Spleen (tissue), 13 donors: ENCODE measurements at places on chromosomes 11 and 22. TPM values are rescaled to one million over a fixed set of nuclear protein-coding genes. Genes with fewer than 3 reads are reported as not detected.

DNA sequence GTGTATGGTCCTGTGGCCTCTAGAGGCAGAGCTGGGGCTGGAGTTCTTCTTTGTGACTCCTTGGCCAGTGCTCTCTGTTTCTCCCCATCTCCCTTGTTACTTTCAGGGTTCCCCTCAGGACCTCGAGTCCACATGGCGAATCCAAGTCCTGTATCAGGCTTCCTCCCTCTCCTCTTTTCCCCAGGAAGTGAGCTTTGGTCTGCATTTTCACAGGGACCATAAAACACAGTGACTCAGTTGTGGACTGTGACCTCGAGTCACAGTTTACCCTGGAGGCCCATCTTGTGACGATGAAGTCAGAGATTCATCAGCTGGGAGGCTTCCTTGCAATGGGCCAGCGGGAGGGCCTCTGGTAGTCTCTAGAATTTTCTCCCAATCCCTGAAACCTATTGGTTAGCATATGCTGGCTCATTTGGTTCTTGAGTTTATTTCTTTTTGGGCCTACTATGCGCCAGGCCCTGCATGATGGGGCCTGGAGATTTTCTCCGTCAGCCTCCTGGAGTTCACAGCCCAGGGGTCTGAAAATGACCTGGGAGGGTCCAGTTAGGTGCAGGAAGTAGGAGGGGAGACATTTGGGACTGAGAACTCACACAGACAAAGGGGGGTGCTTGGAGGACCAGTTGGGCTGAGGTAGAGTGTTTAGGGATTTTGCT lies 100.8 kb downstream of the KIAA1671 start:
- no peak overlapping the region for H3K27ac ChIP-seq
- H3K27me3 ChIP-seq, result no peaks in the 10 kb centered on the region
- H3K4me1 ChIP-seq, result peaks cover 48% of the 10 kb centered on the region
- H3K36me3 ChIP-seq, result no peaks in the 10 kb centered on the region

DNA sequence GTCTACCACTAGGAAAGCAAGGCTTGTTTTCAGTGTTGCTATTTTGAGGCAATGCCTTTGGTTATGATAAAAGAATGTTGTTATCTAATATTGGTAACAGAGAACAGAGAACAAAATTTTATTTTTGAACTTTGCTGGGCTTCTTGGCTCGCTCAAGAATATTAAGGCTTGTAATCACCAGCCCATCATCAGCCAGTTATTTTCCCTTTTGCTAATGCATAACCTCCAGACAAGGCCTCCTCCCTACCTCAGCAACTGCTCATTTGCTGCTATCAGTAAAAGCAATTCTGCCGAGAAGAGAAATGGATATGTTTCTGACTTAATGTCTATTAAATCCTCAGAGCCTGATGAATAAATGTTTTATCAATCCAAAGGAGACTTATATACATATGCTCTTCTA lies 8.9 kb downstream of the MTMR2 start:
- H3K4me3 ChIP-seq, result no peak overlapping the region
- DNase-seq, result no peak
- no peaks in the 10 kb centered on the region for H3K36me3 ChIP-seq
- no peaks in the 10 kb centered on the region for H3K27me3 ChIP-seq

DNA sequence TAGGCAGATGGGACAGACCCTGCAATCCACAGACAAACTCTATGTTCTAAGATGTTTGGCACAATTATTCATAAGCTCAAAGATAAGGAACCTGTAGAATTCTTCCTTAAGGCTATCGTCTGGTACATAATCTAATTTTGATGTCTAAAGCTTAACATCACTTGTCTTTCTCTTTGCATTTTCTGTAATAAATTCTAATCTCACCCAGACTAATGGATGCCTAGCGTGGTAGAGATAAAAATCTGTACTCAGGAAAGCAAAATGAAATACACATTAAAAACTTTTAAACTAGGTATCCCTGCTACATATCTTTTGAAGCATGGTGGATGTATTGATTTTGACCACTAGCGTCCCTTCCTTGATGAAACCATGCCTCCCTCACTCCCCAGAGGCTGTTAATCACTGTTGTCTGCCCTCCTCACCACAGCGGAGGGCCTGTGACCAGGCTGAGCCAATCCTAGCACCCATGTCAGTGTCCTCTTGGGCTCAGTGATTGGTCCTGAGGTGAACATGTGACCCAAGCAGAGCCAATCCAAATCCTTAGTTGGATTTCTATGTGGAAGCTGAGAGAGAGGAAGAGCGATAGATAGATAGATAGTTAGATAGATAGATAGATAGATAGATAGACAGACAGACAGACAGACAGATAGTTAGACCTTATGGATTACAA lies 82.2 kb upstream of the GRK3 start:
- no peaks in the 10 kb centered on the region for H3K27me3 ChIP-seq
- H3K27ac ChIP-seq, result no peak overlapping the region
- H3K36me3 ChIP-seq, result peaks cover 3% of the 10 kb centered on the region
- H3K4me1 ChIP-seq, result no peaks in the 10 kb centered on the region
- H3K4me3 ChIP-seq, result no peak overlapping the region
- no peak for DNase-seq

GDPD4 gene
- total RNA-seq, result not detected
